Effector memory CD8-positive, alpha-beta T cell (primary cell): ENCODE measurements at places on chromosomes 11 and 22.

DNA sequence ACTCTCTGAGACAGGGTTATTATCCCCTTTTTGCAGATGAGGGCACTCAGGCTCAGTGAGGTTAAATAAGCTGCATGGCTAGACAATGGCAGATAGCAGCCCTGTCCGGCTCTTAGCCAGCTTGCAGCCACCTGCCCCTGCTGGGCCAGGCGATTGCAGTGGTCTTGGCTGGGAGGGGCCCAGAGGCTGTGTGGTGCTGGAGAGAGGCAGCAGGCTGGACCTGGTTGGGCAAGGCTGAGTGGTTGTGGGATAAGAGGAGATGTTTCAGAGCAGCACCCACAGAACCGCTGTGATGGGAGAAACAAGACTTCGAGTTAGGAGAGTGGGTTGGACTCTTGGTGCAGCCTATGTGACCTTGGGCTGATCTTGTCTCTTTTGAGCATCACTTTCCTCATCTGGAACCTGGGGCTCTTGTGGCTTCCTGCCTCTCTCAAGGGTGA lies 25.5 kb downstream of the PTPRJ start:
- no peak for DNase-seq

GRCh38 chr22:25082096-25082495 lies 117.6 kb upstream of the CRYBB3 start:
- no peak for DNase-seq

DNA sequence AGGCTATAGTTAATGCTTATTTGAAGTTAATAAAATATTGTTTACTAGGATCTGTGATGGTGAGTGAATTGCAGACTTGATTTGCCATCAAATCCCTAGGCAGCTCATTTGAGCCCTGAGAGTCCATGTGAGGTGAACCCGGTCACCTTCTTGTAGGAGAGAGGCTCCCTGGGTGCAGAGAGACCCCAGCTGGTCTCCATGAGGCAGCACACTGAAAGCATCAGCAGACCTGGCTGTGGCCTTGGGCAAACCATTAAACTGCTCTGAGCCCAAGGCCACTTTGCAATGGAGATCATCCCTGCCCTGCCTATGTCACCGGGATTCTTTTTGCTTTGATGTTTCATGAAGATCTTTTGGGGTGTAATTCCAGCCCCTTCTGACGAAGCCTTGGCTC lies 125.2 kb downstream of the MICAL2 start:
- DNase-seq: no peak

GRCh38 chr11:91187314-91187713 lies 964.5 kb upstream of the CHORDC1 start:
- DNase-seq: no peak

GRCh38 chr11:122691549-122692150 lies 36.1 kb downstream of the UBASH3B start:
- no peak for DNase-seq

DNA sequence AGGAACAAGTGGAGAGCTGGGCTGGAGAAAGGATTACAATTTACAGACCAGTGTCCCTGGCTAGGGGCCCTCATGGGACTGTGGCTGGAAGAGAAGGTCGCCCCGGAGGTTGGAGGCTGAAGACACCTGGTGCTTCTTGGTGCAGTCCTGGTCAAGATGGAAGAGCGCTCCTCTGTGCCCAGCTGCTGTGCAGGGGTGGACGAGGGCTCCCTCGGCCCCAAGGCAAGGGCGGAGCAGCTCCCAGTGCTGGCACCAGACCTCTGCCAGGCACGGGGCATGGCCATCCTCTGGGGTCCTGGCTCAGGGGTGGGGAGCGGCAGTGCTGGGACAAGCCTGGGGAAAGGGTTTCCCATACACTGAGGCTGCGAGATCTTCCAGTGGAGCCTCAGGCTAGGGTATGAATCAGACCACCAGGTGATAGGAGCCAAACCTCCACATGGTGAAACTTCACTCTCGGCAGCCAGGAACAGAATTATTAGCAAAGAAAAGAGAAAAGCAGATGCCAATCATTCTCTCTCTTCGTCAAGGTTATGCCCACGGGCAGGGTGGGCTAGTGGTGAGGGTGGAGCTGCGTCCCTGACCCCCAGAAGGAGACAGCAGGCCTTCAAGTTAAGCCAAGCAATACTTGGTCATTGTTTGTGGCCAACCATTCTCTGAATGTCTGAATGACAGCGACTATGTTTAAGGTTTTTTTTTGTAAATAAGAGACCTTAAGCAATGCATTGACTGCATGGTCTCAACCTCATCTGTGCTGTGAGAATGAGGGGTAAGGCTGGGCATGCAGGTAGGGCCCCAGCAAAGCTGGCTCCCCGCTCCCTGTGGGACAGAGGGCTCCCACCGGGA lies 32.1 kb downstream of the PPM1F start:
- DNase-seq: no peak

GRCh38 chr11:129969920-129970319 lies 32.7 kb downstream of the PRDM10 start:
- DNase-seq: no peak

DNA sequence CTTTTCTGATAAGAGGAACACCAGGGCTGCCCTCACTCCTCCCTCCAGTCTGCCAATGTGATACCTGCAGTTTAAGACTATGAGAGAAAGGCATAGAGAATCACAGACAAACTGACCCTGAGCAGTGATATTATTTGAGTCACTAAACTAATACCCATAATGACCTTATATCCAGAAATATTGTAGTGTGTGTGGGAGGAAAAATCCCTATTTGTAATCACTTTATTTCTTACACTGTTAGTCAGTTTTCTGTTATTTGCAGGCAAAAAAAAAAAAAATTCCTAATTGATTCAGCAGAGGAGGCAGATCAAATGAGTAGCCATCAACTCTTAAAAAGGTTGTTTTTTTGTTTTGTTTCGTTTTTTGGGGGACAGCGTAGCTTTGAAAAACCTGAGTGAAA lies 82.5 kb downstream of the MAML2 start:
- DNase-seq: no peak

GRCh38 chr11:15551901-15552851 lies 437.5 kb downstream of the INSC start:
- DNase-seq: no peak
